Type B pancreatic cell (in vitro differentiated cells): ENCODE measurements at places on chromosomes 6 and 20. TPM values are rescaled to one million over a fixed set of nuclear protein-coding genes. Genes with fewer than 3 reads are reported as not detected.
A peak's percentile ranks its signal among the peaks of the same experiment; 100 is the strongest.

GRCh38 chr6:103870970-103871369 is 988.7 kb downstream of the HACE1 start:
- no peak for DNase-seq

DNA sequence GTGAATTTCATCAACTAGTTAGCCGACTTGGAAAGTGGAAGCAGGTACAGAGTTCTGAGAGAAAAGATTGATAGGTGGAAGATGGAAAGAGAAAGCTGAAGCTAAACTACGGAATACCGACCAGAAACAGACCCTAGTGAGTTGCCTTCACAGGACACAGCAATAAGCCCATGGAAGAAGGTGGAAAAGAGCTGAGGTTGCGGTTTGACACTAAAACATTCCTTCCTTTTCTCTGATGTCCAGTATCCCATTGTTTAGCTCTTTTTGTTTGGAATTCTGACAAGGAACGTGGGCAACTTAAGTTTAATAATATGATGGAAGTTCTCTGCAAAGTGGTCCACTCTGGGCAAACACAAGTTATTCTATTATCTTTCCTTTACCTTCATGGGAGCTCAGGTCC is 110.1 kb upstream of the ADTRP start:
- no peak for DNase-seq

- DNase-seq: no peak
These were observed 91.2 kb upstream of the ADTRP start for GRCh38 chr6:11869672-11870340.

DNA sequence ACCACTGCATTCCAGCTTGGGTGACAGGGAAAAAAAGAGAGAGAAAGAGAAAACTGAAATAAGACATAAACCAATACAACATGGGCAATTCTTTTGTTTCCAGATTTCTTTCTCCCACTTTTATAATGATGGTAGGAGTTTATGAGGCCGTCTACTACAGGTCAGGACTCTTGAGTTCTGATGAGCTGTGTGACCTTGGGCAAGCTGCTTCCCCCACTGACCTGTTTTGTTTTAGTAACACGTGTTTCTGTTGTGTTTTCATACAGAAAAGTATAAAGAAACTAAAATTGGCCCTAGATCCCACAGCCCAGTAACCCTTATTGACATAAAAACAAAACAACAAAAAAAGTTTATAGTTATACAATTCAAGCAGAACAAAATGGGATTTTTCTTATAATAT is 22.9 kb upstream of the AAR2 start:
- no peak for DNase-seq

- no peak for DNase-seq
These were observed 1241.1 kb upstream of the EYS start for GRCh38 chr6:66948106-66948505.

DNA sequence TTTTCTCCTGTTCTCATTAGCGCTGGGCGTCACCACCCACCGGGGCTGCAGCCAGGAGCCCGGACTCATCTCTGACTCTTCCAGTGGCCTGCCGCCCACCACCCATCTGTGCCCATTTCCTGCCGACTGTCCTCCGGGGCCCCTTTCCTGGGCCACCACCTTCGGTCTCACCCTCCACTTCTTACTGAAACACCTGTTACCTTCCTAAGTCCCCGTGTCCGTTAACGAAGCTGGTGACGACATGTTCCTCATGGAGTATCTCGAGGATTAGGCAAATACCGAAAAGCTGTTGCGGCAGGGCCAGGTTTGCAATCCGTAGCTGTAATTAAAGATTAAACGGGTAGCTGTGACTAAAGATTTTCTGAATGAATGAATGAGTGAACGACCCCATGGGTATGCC is 80.2 kb downstream of the SRC start:
- no peak for DNase-seq

GRCh38 chr6:27678469-27678868 is 205.6 kb upstream of the ZNF184 start:
- no peak for DNase-seq

- no peak for DNase-seq
These were observed 108.3 kb downstream of the UBE3D start for GRCh38 chr6:82957171-82957867.

DNA sequence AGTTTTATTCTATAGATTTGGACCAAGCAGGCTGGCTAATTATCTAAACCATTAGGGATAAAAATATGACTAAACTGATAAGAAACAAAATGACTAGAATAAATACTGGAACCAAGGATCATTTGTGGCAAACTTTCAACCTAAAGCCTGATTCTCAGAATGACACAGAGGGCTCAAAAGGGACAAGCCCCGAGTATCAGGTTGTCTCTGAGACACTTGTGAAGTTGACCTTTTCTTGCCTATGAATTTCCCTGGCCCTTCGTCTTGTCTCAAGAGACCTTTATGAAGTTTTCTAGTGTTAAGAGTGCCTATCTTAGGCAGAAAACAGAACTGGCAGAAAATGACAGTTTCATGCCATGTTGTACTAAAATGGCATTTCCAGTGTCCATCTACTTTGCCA is 68.3 kb downstream of the IMPG1 start:
- no peak for DNase-seq

- no peak for DNase-seq
These were observed 58.6 kb upstream of the ZNF217 start for GRCh38 chr20:53652090-53652858.

- no peak for DNase-seq
These were observed 11.4 kb downstream of the SYTL3 start for GRCh38 chr6:158661156-158661685.

- no peak for DNase-seq
These were observed 60.1 kb upstream of the HDDC2 start for GRCh38 chr6:125361868-125362267.

GRCh38 chr6:3337521-3338350 is 79.0 kb downstream of the PSMG4 start:
- DNase-seq: no peak

- no peak for DNase-seq
These were observed 125.0 kb downstream of the MAP3K4 start for GRCh38 chr6:161116554-161116953.

DNA sequence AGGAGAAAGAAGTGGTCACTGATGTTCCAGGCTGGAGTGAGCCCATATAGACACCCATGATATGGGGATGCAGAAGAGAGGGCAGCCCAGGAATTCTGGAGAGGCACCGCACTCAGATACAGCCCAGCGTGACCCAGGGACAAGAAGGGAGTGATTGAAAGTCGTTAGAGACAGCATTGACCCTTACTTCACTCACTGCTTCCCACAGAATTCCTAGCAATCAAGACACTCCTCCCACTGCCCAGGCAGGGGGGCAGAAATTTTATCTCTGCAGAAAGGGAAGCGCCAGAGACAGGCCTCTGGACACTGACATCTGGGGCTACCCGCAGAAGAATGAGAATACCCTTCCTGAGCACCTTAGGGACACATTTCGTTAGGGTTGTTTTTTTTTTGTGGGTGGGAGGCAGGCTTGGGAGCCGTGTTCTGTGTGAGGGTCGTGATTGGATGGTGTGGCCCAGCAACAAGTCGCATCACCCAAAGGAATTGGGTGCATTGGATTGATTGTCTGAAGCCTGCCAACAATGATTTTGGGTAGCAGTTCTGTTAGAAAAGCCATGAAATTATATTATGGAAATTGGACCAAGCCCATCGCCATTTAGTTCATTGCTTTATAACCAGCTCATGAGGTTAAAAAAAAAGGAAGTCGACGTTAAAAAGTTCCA is 45.9 kb upstream of the MAP3K4 start:
- no peak for DNase-seq

DNA sequence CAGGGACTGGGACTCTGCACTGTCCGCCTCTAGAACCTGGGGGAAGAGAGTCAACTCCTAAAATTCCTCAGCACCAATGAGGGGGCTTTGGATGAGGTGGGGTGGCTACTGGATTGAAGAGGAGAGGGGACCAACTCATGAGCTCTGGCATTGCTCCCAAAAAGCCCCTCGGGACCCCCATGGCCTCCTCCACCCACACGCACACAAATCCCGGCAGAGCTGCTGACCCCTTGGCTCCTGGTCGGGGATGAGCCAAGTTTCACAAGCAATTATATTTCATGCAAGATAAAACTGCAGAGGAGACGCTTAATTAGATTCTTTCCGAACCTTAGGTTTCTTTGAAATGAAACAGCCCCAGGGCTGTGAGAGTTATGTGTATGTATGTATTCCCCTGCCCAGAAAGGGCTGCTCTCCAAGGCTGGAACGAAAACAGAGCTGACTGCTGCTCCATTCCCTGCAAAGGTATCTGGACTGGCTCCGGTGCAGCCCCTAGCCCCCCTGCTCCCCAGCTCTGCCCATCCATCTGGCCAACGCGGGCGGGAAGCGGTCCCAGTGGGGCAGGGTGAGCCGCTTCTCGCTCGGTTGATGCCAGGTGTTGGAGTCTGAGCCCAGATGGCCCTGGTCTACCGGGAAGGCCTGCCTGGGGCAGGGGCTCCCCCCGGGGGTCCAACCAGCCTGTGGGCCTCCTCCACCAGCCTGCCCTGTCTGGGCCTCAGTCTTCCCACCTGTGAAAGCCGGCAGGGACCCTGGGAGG is 46.8 kb upstream of the STX16 start:
- DNase-seq: no peak

DNA sequence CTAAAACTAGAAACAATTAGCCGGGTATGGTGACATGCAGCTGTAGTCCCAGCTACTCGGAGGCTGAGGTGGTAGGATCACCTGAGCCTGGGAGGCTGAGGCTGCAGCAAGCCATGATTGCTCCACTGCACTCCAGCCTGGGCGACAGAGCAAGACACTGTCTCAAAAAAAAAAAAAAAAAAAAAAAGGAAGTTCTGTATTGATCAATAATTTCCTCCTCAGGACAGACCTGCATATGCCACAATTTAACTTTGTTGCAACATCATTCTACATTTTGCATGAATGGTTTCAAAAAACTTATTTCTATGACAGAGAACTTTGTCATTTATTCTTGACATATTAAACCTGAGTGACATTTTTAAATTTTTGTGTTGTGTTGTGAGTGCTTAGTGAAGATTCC is 5.5 kb downstream of the DNAJC5 start:
- DNase-seq: no peak

- no peak for DNase-seq
These were observed 5.7 kb upstream of the L3MBTL3 start for GRCh38 chr6:130012728-130013127.

DNA sequence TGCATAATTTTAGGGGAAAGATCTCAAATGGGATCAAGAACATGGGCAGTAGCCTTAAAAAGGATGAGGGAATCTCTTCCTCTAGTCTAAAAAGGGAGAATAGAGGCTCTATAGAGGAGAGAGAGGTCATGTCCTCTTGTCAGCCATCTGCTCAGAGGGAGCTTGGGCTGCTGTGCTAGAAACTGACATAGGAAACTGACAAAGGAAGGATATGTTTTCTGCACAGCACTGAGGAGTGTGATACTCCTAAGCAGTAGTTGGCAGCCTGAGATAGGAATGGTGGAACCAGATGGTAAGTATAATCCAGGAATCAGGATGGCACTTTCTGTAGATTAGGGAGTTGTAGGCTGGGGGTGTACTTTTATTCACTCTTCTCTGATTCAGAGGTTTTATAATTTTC is 59.2 kb downstream of the PTPRA start:
- DNase-seq: no peak

GRCh38 chr20:45456632-45457031 is 12.9 kb upstream of the WFDC2 start:
- DNase-seq: no peak

GRCh38 chr6:107698146-107698545 is 126.0 kb downstream of the SCML4 start:
- DNase-seq: no peak

DNA sequence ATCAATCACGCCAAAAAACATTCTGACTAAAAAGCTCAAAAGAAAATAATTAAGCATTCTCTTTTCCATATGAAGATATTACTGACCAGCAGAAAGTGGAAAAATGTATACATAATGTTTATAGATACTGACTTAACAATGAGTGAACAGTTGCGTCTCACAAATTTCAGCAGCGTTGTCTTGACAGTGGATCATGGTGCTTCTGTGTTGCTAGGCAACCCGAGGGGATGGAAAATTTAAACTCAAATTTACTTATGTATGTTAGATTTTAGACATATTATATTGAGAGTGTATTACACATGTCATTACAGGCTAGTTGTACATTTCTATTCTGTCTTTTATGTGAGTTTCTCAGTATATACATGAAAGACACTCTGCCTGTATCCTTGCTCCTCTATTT is 110.2 kb downstream of the LAMA2 start:
- no peak for DNase-seq

- no peak for DNase-seq
These were observed 42.2 kb downstream of the METTL24 start for GRCh38 chr6:110315869-110316398.

DNA sequence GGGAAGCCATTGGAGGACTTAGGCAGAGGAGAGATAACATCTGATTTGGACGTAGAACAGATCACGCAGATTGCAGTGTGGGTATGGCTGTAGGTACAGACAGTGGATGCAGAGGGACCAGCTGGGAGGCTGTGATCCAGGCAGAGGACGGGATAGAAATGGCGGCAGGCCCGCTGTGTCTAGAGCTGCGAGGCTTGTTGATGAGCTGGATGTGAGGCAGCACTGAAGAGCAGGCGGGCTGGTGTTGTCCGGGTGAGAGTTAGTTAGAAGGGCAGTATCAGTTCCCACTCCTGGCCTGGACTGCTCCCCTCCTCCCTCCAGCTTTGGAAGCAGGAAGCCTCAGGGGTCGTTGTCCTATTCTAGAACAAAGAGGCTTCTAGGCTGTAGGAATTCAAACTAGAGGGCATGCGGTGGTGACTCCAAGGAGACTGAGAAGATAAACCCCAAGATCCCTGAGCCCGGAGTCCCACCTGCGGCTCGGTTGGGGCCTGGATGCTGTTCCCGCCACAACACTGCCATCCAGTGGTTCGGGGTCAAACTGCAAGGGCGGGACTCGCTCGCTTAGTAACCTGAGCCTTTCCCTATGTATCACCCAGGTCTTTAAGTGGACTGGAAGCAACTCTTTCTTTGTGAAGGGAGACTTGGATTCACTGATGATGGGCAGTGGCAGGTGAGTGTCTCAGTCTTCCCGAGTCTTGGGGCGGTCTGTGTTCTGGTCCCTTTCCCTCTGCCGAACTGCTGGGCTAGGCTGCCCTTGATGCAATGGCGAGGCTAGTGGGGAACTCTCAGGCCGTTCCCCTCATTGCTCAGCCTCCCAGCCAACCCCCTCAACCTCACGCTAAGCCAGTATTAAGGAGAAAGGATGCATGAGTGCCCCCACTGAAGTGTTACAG is 11.2 kb downstream of the TLDC2 start:
- DNase-seq: peak; percentile 90

The CALHM4 gene
- not detected in 2 replicates for total RNA-seq

The LTA gene
- 0.22 TPM in 1 of 2 replicates, not detected in the other for total RNA-seq

The ADAM33 gene
- 0.29 and 8.2 TPM in 2 replicates for total RNA-seq

The MACROD2 gene
- total RNA-seq: 5.9 and 6.7 TPM in 2 replicates

The VNN1 gene
- 1.1 and 1.3 TPM in 2 replicates for total RNA-seq

The LY6G5C gene
- total RNA-seq: 2.0 and 2.3 TPM in 2 replicates

The HAO1 gene
- total RNA-seq: not detected in 2 replicates

The RFX6 gene
- total RNA-seq: 18.3 and 23.9 TPM in 2 replicates

The RNF182 gene
- 2.8 and 12.3 TPM in 2 replicates for total RNA-seq

The PACSIN1 gene
- 3.4 and 12.5 TPM in 2 replicates for total RNA-seq

The MAPK13 gene
- total RNA-seq: 29.4 and 67.6 TPM in 2 replicates

The PPP1R16B gene
- total RNA-seq: 0.31 TPM in 1 of 2 replicates, not detected in the other

The PLN gene
- 0.24 and 0.45 TPM in 2 replicates for total RNA-seq
